Activated T-helper 17 cell treated with anti-CD3 and anti-CD28 coated beads, Interleukin-2, amount 50 U/mL, for 72 hours (primary cell): ENCODE measurements at places on chromosomes 5 and 9. TPM values are rescaled to one million over a fixed set of nuclear protein-coding genes. Genes with fewer than 3 reads are reported as not detected.

The TMEM252 gene
- total RNA-seq = not detected

The PFN3 gene
- total RNA-seq = not detected

The GIN1 gene
- 8.5 TPM for total RNA-seq

The SLC25A48 gene
- total RNA-seq = not detected

The GNA14 gene
- total RNA-seq = not detected

The FOXD4L3 gene
- total RNA-seq = 0.16 TPM

The FAM151B gene
- 0.13 TPM for total RNA-seq

The APBA1 gene
- 3.8 TPM for total RNA-seq

The SLCO4C1 gene
- 0.04 TPM for total RNA-seq

The SNCAIP gene
- not detected for total RNA-seq

The SERF1B gene
- total RNA-seq = 5.2 TPM

The GGTA1 gene
- not detected for total RNA-seq

The MARCOL gene
- total RNA-seq = not detected
